Right ventricle myocardium inferior (tissue), 1 donor: ENCODE measurements at places on chromosomes 11 and 22. TPM values are rescaled to one million over a fixed set of nuclear protein-coding genes. Genes with fewer than 3 reads are reported as not detected.

Gene OR51B2
- total RNA-seq, result not detected

Gene DDTL
- total RNA-seq, result 1.5 TPM

Gene CYB5R2
- 1.3 TPM for total RNA-seq

Gene SMC1B
- total RNA-seq, result not detected

- DNase-seq, result no peak
Observed at GRCh38 chr22:35307892-35308291, 8.2 kb downstream of the TOM1 start.

GRCh38 chr11:86176165-86176884 lies 68.2 kb upstream of the EED start:
- no peak for DNase-seq

DNA sequence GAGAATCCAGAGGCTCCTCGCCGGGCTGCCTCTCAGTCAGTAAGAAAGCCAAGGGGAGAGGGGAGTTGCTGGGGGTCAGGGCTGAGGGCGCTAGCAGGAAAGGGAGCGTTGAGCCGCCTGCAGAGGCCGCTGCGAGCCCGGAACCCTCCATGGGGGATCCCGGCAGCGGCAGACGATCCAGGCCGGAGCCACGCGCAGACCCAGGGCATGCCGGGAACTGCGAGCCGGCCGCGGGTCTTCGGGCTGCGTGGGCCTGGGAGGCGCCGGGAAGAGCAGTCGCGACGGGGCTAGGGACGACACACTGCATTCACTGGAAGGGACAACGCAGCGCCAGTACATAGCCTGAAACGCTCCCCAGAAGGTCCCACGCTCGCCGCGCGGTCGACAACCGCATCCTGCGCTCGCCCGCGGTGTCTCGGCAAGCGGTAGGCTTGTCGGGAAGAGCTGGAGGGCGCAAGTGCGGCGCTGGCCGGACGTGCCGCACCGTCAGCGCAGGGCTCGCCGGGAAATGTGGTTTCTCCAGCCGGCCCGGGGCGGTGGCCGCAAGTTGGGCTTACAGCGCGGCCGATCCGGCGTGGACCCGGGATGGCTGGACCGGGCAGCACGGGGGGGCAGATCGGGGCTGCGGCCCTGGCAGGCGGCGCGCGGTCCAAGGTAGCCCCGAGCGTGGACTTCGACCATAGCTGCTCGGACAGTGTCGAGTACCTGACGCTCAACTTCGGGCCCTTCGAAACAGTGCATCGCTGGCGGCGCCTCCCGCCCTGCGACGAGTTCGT lies at the start of gene LZTR1:
TSS of gene LZTR1 (plus strand) at position 511 of the 776 bp plus-strand sequence. CDS start at position 586, 75 bp downstream.
- DNase-seq, result peak; percentile 94

- DNase-seq, result no peak
Observed at GRCh38 chr22:46055181-46055875, 78.4 kb upstream of the WNT7B start.

DNA sequence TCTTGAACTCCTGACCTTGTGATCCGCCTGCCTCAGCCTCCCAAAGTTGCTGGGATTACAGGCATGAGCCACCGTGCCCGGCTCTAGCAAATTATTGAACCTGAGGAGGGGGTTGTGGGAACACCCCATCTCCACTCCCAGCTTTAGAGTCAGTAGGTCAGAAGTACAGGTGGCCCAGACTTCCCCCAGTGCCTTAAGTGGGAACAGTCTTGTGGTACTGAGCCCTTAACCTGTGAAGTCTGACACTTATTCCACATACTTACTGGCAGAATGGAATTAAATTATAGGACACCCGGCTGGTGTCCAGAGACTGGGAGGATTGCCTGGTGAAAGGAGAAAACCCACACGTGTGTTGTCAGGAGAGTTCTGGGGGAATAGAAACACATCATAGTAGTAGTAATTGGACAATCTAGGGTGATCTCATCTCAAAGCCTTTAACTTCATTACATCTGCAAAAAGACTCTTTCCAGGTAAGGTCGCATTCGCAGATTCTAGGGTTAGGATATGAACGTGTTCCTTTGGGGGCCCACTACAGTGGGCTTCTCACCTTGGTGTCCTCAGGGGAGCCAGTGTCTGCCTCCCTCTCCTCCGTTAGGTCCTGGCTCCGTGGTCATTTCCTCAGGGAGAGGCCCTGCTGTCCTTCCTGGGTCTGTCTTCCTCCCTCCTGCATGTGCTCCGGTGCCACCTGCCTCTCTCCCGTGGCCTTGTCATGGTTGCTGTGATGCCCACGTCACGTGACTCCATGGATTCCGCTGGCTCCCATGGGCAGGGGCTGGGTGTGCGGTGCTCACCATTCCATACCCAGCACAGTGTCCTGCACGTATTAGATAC lies 63.8 kb downstream of the BCR start:
- DNase-seq, result no peak

DNA sequence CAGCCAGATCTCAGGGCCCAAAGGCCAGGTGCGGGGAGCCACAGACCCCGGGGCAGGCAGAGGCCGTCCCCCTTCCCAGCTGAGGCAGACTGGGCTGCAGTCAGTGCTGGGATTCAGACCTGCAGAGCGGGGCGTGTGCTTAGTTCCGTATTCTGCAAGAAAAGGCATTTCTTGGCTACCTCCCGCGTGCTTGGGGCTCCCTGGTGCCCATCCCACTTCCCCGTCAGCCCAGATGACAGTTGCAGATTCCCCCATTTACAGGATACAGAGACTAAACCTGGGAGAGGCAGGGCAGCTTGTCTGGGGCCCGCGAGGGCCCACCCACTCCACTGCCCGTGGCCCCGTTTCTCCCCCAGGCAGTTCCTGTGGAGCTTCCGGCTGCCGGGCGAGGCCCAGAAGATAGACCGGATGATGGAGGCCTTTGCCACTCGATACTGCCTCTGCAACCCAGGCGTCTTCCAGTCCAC lies 18.3 kb downstream of the CYTH4 start:
- peak; percentile 72 for DNase-seq
